Naive thymus-derived CD8-positive, alpha-beta T cell (primary cell): ENCODE measurements at places on chromosomes 5 and 9. TPM values are rescaled to one million over a fixed set of nuclear protein-coding genes. Genes with fewer than 3 reads are reported as not detected.

- no peak for DNase-seq
These were observed 672.5 kb upstream of the RORB start for GRCh38 chr9:73824671-73825070.

DNA sequence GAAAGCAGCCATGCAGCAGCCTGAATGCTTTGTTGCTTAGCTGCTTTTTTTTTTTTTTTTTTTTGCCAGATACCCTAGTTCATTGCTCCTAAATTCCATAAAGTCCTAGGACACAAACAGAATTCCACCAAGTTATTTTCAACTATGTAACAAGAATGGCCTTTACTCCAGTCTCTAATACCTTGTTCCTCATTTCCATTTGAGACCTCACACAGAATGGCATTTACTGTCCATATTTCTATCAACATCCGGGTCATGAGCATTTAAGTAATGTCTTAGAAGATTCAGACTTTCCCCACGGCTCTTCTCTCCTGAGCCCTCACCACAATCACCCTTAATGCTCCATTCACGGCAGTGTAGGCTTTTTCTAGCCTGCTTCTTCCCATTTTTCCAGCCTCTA lies 31.7 kb upstream of the FBXW11 start:
- DNase-seq, result no peak

GRCh38 chr5:14097998-14098471 lies 45.1 kb upstream of the TRIO start:
- no peak for DNase-seq

ODF2 gene
- 36.6 TPM for total RNA-seq

DNA sequence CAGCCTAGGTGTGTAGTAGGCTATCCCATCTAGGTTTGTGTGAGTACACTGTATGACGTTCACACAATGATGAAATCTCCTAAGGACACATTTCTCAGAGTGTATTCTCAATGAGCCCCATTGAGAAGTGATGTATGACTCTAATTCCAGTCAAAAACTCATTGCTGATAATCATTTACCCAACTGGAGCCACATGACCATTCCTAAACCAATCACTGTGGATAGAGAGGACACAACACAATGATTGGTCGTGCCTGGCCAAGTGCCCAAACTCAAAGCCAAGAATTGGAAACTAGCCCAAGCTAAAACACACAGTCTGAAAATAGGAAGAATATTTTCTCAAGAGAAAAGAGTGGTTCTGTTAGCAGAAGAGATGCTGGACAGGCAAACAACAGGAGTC lies 191.2 kb downstream of the ZNF462 start:
- no peak for DNase-seq

DNA sequence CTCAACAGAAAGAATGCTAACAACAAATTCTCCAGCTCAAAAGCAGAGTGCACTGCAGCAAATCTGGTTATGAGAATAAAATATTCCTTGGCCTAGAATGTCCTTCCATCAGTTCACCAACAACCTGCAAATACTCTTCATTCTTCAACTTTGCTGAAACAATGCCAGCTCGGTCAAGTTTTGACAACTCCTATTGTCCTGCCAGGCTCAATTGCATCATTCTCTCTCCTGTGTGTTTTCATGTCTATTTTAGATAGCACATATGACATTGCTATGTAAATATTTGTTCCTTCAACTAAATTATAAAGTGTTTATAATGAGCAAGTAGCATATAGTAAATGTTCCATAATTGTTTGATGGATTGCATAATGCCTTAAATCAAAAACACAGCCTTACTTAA lies 463.8 kb downstream of the TLE1 start:
- no peak for DNase-seq

GRCh38 chr9:86355814-86356213 lies 1.6 kb upstream of the TUT7 start:
- DNase-seq, result no peak
